ENCODE measurements at places on chromosomes 13 and 19.

GRCh38 chr19:30579419-30579818 lies 207.2 kb downstream of the ZNF536 start:
- DNase-seq = no peak

- no peak for DNase-seq
Measured at GRCh38 chr19:1258707-1259205, 10.4 kb downstream of the MIDN start.

DNA sequence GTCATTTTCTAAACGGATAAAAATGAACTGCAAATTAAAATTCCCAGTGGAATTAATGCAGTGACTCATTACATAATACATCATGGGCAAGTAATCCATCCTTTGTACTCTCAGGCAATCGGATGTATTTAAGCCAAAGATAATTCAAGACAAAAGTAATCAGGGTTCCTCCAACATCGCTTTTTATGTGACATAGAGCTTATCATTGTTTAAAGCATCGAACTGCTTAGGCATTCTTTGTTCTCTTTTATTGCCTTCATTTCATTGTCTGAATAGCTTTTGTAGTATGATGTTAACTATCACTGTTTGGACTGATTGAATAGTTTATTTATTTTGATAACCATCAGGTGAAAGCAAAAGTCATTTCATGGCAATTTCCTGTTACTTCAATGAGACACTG lies 209.4 kb downstream of the ITGBL1 start:
- DNase-seq = no peak

- no peak for DNase-seq
Measured at GRCh38 chr13:110356362-110356761, 49.3 kb downstream of the COL4A2 start.
